Stimulated activated CD8-positive, alpha-beta memory T cell treated with anti-CD3 and anti-CD28 coated beads, Interleukin-7, amount 100 ng/mL, for 48 hours (primary cell): ENCODE measurements at places on chromosomes 4 and X.

DNA sequence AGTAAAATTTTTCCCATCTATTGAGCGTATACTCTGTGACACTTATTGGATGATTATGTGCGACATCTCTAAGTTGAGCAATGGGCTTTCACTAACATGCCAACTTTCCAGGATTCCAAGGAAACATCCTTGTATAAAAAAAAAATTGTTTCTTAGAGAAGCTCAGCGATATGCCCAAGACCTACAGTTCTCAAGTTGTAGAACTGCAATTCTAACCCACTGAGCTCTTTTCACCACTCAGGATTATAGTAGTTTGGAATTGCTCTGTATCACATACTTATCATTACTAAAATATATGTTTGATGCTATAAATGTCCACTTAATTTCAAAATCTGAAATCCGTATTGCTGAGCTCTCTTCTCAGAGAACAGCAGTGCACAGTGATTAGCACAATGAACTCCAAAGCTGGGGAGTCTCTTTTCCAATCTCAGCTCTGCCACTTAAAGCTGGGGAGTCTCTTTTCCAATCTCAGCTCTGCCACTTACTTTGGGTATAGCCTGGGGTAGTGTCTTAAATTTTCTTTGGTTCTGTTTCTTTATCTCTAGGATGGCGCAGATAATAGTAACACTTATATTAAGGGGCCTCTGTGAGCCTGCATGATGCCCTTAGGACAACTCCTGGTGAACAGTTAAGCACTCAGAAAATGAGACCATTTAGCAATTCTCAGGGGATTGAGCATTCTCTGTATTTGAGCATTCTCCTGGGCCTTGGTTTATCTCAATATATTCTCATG, 1722.2 kb upstream of the AGA start:
- DNase-seq: no peak

GRCh38 chr4:87805971-87806370, 6.6 kb downstream of the IBSP start:
- DNase-seq: no peak

DNA sequence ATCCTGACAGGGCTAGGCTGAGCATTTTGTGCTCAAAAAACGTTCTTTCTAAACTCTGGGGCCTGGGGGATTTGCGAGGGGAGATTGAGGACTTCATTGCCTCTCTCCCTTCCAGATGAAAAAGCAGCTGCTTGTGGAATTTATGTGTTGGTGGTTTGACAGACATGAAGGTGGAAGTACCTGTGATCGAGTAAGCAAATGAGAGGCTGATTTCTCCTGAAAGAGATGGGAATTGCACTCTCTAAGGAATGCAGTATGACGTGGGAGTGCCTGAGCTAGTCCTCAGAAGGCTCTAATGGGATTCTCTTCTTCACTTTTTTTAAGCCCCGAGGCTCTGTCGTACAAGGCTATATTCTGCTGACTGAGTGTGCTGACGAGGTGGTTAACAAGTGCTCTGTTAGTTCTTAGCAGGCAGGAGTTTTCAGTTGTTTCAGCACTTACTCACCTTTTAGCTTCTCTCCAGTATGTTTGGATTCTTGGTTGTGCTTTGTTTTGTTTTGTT, 426.8 kb upstream of the CNKSR2 start:
- no peak for DNase-seq

GRCh38 chr4:7867701-7868435, 71.8 kb downstream of the AFAP1 start:
- no peak for DNase-seq

DNA sequence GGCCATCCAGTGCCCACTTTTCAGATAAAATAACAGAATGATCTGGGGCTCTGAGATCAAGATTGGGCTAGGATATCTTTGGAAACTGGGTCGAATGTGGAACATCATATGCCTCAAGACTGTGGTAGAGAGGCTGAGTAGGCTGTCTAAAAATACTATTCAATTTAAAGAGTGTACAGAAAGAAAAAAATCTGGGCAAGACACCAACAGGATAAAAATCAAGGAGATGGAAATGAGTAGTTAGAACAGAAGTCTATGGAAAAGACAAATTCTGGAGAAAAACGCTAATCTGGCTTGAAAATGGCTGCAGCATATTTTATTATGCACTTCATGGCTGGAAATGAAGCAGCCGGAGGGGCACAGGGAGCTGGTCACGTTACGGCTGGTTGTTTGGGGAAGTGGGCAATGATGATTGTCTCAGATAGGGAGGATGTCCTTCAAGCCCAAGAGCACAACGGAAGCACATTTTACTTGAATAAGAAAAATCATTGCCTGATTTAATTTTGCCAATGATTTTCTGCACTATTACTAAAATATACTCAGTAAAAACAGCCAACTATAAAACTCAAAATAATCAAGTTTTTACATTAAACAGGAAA, 27.1 kb upstream of the MAPK10 start:
- no peak for DNase-seq

DNA sequence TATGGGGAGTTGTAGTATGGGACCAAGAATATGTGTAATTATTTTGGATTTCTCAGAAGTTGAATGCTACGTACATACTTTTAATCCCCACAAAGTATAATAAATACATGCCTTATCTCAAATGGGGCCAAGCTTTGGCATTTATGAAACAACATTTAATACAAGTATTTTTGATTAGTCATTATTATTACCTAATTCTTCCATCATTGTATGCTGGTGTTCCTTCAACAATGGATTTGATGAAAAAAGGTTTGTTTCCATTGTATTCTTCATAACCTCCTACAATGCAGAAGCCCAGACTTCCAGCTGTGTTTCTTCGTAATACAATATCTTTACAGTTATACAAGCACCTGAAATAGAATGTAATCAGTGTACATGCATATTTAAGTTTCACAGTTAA, 83.8 kb downstream of the FIP1L1 start:
- no peak for DNase-seq

DNA sequence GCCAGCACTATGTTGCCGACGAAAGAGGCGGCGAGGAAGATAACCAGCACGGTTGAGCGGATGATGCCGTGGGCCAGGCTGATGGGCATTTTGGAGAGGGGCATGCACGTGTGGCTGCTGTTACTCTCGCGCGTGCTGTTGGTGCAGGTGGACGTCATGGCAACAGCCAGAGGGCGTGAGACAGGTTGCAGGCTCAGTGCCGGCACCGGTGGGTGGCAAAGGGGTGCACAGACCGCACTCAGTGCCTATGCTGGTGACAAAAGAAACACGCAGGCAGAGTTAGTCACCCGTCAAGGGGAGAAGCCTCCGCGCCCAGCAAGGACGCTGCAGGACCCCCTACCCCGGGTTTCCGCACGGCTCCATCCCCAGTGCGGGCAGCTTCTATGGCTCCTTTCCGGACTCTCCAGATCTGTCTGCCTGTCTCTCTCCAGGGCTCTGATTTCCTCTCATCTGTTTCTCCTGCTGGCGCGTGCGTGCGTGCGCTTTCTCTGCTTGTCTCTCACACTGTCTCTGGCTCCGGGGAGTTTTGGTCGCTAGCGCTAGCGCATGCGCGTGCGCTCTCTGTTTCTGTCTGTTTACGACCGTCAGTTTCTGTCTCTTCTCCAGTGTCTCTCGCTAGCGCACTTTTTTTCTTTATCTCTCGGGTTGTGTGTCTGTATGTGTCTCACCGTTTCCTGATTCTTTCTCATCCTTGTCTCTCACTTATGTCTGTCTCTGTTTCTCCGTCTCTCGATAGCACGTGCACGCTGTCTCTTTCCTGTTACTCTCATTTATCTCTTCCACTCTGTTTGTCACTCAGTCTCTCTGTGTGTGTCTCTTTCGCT, 2.1 kb downstream of the GPR101 start:
- DNase-seq: no peak

- no peak for DNase-seq
Observed at GRCh38 chrX:49695276-49696180, at the start of gene PAGE1. Gene PAGE1, minus strand, starts transcription at chrX:49695984. Its CDS starts 1,214 bp downstream, at chrX:49694770.

DNA sequence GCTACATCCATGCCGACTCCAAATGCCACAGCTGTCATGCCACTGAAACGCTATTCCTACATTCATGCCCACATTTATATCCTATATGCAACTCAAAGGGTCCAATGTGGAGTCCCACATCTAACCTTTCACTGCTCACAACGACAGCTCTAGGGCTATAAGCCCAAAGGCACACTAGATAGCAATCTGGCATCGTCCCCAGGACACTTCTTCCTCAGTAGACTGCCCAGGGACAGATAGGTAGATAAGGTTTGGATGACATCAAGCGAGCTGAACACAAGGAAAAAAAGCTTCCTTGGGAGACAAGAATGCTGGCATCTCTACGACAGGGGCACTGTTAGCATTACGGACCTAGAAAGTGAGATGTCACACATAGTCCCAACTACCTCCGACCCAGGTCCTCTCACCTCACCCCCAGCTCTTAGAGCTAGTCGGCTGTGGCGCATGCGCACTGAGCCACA, 685 bp downstream of the RAB9B start:
- no peak for DNase-seq

- DNase-seq: no peak
Observed at GRCh38 chr4:153418121-153418520, 48.0 kb upstream of the TMEM131L start.

DNA sequence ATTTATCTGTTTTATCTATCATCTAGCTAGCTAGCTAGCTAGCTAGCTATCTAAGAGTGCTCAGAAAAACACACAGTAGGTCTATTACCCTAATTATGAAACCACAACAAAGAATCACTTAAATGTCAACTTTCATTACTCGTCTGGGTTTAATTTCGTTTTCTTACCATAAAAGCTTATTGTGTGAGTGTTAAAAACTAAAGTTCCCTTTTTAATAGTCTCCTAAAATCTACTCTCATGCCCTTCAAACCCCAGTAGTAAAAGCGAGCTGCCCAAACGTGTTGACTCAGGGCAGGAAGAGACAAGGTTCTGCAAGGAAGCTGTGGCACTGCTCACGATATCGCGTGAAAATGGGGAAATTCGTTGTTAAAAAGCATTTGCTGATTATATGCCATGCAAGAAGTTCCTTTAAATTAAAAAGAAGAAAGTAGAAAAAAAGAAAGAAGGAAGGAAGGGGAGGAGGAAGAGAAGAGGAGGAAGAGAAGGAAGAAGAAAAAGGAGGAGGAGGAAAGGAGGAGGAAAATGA, 595 bp downstream of the MBNL3 start:
- DNase-seq: no peak

GRCh38 chr4:126992910-126993309, 639.8 kb upstream of the INTU start:
- no peak for DNase-seq

- no peak for DNase-seq
Observed at GRCh38 chr4:2386717-2387116, 31.7 kb downstream of the ZFYVE28 start.

GRCh38 chrX:37926700-37927099, 79.3 kb upstream of the DYNLT3 start:
- no peak for DNase-seq

- no peak for DNase-seq
Observed at GRCh38 chrX:13340182-13340791, 20.4 kb upstream of the ATXN3L start.

DNA sequence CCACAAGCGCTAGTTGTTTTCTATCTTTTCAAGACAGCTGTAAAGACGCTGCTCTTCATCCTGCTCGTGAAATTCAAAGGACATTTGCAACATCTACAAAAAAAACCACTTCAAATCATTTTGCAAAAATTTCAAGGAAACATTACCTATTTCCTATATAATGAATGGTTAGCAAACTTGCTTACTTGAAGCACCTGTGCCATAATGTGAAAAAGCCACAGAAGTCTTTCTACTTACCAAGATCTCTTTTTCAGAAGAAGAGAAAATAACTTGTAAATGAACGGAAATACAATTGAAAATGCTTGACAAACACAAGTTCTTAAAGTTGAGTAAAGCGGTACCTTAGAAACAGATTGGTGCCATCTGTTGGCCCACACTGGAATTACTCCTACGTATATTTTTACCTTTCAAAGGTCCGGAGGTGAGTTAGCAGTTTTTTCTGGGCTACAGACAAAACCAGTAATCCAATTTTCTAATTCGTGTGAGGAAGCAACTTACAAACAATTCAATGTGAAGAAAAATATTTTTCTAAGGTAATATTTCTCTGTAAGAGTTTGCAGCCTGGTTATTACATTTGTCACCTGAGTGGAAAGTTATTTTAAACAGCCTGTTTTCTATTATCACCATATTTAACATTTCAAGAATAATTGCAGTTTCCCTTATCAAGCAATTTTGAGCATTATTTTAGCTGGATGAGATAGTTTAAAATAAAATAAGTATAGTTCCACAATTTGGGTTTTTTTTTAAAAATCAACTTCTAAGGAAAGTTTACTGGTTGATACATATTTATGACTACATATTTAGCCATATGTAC, at the start of gene TLR6:
TSS of gene TLR6 (minus strand) at position 294 of the 814 bp plus-strand sequence. CDS start 27,344 bp downstream, outside the sequence.
- DNase-seq: peak; percentile 34

DNA sequence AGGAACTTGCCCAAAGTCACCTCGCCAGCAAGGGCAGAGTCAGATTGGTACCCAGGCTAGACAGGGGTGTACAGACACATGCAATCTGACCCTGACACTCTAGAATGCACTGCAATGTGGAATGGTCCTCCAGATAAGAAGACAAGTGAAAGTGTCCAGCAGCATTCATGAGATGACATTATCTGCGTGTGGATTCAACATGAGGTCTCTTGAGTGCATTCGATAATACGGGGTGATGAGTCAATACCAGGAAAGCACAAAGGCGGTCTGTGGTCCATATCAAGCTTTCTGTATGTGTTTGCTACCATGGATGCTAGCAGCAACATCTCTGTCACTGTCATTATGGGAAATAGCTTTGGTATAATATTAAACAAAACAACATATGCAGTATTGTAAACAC, 6.8 kb upstream of the XAGE3 start:
- DNase-seq: no peak

GRCh38 chr4:40193578-40193977, 3.3 kb upstream of the RHOH start:
- no peak for DNase-seq

DNA sequence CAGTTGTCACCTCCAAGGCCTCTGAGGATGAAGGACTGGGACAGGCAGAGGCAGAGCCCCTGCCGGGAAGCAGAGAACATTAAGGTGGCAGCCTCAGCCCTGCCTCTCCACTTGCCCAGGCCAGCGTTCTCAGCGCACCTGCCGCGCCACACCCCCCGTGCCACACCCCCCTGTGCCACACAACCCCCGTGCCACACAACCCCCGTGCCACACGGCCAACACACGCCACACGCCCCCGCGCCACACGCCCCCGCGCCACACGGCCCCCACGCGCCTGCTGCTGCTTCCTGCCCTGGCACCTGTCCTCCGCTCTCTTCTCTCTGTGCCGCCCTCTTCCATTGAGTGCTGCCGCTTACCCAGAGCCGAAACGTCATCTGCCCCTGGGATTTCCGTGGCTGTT, 58.0 kb upstream of the ZFP42 start:
- no peak for DNase-seq

DNA sequence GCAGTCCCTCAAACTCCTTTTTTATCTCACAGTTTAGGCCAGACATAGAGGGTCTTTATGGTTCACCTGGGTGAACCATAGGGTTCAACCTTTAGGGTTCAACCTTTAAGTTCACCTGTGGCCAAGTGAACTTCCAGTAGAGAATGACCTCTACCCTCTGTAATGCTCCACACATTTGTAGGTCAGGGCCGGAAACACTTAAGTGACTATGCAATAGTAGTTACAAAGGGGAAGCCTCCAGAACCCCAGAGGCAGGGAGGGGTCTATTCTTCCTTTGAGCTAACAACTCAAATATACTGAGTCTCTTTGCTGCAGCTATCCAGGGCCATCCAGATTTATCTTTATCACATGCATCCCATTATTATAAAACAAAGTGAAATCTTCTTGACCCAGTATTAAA, 100.0 kb downstream of the LARP1B start:
- DNase-seq: no peak

GRCh38 chrX:103878466-103879122, 46.5 kb upstream of the RAB9B start:
- DNase-seq: no peak

GRCh38 chr4:185587427-185588161, 52.3 kb upstream of the PDLIM3 start:
- DNase-seq: peak; percentile 24

- no peak for DNase-seq
Observed at GRCh38 chr4:68877555-68877954, 61.8 kb downstream of the UGT2B10 start.
